Stimulated activated CD4-positive, alpha-beta T cell treated with anti-CD3 and anti-CD28 coated beads, Interleukin-4, amount 100 ng/mL, for 4 hours (primary cell): ENCODE measurements at places on chromosomes 6 and 20.

- no peak for DNase-seq
These were observed 186.3 kb downstream of the OGFRL1 start for GRCh38 chr6:71474942-71475341.

- no peak for DNase-seq
These were observed 3.5 kb upstream of the VEGFA start for GRCh38 chr6:43766500-43766853.

DNA sequence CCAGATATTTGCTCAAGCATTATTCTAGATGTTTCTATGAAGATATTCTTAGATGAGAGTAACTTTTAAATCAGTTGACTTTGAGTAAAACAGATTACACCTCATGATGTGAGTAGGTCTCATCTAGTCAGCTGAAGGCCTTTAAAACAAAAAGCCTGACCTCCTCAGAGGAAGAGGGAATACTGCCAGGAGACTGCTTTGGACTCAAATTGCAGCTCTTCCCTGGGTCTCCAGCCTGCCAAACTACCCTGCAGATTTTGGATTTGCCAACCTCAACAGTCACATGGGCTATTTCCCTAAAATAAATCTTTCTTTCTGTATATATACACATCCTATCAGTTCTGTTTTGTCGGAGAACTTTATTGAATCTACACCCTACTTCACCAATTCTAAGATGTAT lies 182.5 kb upstream of the TENT5A start:
- DNase-seq = no peak

DNA sequence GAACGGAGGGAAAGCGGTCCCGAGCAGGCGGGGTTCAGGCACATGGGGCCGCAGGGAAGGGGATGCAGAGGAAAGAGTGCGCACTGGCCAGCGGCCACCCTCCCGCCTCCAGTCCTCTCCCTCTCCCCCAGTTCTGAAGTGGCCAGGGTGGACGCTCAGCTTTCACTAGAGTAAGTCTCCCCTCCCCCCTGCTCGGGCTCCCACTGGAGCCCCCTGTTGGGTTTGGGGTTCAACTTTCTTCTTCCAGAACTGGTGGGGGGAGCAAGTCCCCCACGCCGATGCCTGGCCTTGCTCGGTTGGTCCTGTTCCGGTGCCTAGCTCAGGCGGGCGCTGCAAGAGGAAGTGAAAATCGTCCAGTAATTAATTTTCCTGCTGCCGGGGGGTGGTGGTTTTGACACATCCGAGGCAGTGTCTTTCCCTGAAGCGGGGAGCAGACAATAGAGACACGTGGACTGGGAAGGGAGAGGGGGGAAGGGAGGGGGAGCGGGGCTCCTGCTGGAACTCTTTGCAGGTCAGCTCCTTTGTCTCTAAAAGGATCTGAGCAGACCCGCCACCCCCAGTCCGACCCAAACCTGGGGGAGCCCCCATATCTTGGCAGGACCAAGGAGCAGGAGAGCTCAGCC lies 824 bp upstream of the SCRT2 start:
- no peak for DNase-seq

DNA sequence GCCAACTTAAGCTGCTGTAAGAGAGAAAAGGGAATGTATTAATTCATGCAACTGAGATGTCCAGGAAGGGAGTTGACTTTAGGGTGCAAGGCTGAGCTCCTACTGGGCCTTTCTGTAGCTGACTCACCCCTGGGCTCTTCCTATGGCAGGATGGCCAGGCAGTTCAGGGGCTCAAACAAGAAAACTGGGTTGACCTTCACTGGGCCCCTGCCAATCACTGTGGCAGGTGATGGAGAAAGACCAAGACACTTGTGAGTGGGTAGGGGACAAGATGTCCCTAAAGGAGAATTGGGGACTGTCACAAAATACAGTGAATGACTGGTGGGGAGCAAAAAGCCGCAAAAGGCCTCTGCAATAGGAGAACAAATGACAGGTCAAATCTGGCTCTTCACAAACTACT lies 21.5 kb upstream of the RALGAPA2 start:
- no peak for DNase-seq

DNA sequence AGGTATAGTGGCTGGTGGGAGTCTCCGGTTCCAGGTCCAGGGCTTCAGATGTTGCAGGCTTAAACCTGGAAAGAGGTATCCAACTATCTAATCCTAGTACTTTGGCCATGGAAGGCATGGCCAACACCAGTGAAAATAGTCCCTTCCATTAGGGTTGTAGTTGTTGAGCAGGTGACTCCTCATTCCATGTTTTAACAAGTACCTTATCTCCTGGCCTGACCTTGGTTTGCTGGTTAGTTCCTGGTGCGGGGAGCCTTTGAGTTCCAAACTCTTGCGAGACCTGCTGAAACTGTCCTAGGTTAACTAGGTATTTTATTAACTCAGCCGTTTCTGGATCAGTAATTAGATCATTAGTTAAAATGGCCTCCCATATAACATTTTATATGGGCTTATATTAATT lies 165.1 kb upstream of the PROKR2 start:
- DNase-seq = no peak

DNA sequence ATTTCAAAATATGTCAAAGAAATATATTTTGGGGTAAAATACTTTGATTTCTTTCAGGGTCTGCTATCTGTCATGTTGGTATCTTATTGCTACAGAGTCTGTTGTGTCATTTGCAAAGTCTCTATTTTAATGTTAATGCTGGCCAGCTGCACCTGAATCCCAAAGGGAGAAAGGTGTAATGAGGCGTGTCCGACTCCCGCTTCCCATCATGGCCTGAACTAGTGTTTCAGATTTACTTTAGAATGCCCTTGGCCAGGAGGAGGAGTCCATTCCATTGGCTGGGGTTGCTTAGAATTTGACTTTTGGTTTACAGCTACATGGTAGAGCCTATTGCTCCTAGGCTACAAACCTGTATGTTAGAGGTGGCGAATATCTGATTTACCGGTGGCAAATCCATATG lies 69.3 kb downstream of the FAM50B start:
- DNase-seq = no peak

- no peak for DNase-seq
These were observed 2.6 kb downstream of the ARMC2 start for GRCh38 chr6:108850669-108851465.

DNA sequence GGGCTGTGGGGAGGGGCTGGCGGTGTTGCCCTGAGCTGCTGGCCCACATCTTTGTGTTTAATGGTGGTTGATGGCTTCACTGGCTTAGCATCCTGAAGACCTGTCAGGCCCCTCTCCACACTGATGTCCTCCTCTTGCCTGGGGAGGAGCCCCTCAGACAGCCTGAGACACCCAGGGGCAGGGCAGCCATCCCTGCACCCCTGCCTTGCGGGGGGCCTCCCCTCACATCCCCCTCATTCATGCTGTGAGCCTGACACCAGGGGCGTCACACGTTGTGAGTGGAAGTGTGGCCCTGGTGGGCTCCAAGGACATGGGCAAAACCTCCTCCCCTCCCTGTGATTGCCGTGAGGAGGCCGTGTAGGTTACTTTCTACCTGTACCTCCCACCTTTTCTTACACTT lies 152.7 kb downstream of the DTNBP1 start:
- no peak for DNase-seq

- DNase-seq = no peak
These were observed 8.3 kb upstream of the ZBTB2 start for GRCh38 chr6:151399679-151400078.

- DNase-seq = no peak
These were observed 77.4 kb downstream of the CD83 start for GRCh38 chr6:14194976-14195375.

- peak; percentile 46 for DNase-seq
These were observed 632 bp downstream of the CGAS start for GRCh38 chr6:73451223-73452106.

DNA sequence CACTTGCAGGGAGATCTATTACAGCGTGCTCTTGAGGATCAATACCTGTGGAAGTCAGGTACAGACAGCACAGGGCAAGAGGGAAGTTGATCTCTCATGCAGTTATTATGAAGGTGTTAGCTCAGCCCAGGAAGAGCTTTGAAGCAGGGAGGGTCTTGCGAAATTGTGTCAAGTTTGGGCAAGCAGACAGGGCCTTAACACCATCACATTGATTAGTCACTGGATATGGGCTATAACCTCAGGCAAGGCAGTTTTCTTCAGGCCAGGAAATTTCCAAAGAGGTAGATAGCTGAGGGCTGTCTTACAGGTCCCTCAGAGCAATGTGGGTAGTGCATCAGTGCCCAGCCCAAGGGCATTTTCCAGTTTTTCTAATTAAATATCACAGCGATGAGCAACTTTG lies 643.8 kb downstream of the DHX35 start:
- no peak for DNase-seq
